ENCODE measurements at places on chromosomes 12 and 14.

DNA sequence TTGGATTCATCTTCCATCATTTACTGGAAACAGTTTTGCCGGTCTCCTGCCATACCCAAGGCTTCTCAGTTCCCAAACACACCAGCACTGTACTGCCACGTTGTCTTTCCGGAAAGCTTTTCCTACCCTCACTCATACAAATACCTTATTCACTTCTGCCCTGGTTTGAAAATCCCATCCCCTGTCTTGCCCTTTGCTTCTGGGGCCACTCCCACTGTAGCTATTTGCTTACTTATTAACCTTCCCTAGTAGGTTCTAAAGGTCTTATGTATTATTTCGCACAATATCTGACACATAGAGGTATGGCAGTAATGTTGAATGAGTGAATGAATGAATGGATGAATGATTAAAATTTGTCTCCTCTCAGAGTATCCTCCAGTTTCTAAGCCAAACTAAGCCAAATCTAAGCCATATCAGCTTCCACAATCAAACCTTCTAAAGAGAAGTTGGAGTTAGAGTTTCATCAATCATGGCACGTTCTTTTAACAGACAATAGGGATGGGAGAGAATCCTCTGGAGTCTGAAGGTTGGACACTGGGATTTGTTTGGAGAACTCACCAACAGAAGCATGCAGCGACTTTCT lies 18.6 kb downstream of the TSPAN8 start:
- DNase-seq = no peak

- no peak for DNase-seq
Observed at GRCh38 chr14:97485201-97485600, 688.0 kb downstream of the VRK1 start.

GRCh38 chr14:36863271-36863670 lies 201.6 kb downstream of the PAX9 start:
- DNase-seq = no peak

GRCh38 chr12:12661086-12661856 lies 34.7 kb downstream of the GPR19 start:
- DNase-seq = no peak

- DNase-seq = no peak
Observed at GRCh38 chr14:34593740-34594375, 36.1 kb downstream of the SNX6 start.

DNA sequence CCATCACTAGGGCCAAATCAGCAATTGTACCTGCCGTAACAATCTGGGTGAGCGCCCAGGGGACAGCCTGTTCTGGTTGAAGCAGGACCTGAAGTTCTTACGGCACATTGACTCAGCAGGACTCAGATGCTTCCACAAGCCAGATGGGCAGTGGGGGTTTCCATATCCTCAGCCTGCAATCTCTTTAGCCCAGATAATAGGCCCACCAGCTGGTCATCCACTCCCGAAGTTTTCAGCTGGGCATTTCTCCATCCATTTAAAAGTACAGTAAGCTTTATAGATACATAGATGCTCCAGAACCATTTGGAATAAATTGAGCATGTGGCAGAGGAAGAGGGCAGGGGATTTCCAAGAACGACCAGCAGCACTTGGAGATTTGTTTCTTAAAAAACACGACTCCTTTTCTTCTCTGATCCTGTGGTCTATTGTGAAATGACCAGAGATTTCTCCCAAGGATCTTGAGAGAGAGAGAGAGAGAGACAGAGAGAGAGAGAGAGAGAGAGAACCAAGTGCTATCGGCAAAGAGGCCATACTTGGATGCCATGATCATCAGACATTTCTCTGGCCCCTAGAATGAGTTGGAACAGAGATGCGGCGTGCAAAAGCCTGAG lies 74.8 kb upstream of the PLXNC1 start:
- DNase-seq = no peak

- DNase-seq = no peak
Observed at GRCh38 chr14:105855893-105856675, 329.7 kb downstream of the TMEM121 start.

- DNase-seq = peak; percentile 43
Observed at GRCh38 chr12:12717586-12718380, 615 bp downstream of the CDKN1B start.

DNA sequence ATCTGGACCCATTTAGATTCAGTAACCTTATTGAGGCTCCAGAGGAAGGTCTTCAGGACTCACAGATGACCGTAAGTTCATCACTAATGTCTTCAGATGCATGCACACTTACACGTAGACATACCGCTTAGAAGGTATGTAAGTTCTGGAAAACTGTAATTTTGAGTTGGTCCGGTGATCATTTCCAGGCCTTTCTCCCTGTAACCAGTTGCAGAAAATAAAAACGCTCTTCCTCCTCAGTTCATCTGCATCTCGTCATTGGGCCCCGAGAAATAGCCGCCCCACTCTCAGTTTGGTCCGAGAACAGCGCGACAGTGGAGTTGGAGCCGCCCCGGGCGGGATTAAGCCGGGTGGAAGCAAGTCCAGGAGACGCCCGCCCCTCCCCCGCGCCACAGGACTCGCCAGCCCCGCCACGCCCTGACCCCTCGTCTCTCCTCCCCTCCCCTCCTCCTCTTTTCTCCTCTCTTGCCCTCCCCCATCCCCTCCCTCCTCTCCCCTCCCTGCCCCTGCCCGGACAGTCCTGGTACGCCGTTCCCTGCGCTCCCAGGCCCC lies 83.7 kb downstream of the TNFAIP2 start:
- DNase-seq = no peak

DNA sequence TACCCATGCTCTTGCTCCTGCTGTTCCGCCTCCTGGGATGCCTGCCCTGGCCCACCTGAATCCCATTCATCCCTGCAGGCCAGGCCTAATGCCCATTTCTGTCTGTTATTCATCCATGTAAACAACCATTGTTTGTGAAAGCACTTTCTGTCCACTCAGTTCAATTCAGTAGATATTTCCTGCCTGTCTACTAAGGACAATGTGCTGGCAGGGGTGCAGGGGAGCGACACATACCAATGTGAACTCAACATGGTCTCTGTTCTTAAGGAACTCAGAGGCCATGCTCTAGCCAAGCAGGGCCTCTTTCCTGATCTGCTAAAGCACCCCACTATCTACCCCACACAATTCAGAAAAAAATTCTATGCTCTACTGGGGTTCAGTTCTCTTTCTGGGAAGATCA lies 88.5 kb upstream of the ZFP36L1 start:
- no peak for DNase-seq

DNA sequence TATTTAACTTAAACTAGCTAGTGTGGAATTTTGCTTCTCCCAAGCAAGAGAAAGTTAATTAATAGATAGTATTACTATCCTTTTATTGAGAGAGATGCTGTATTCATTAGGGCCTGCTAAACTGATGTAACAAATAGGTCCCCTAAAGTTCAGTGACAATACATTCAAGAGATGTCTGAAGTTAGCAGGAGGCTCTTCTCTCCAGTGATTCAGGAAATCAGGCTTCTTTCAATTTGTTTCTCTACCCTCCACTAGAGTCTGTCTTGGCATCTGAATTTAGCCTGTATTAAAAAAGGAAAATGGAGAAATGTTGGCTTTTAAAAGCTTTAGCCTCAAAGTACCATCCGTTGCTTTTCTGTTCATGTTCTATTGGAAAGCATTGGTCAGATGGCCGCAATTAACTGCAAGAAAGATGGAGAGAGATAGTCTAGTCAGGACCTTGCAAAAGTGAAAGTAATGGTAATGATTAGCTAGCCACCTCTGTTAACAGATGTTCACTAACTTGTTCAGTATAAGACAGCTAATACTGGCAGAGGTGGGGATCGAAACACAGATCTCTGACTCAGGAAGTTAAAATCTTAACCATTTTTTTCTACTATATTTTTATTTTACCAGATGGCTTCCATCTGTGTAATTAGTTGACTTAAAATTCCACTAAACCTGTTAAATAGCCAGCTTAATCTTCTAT lies 786.8 kb downstream of the TMTC2 start:
- DNase-seq = no peak

DNA sequence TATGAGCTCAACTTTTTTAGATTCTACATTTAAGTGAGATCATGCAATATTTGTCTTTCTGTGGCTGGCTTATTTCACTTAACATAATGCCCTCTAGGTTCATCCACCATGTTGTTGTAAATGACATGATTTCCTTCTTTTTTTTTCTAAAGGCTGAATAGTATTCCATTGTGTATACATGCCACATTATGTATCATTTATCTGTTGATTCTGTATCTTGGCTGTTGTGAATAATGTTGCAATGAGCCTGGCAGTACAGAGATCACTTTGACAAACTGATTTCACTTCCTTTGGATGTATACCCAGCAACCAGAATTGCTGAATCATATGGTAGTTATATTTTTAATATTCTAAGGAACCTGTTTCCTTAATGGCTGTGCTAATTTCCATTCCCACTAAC lies 19.1 kb downstream of the FBXW8 start:
- no peak for DNase-seq

DNA sequence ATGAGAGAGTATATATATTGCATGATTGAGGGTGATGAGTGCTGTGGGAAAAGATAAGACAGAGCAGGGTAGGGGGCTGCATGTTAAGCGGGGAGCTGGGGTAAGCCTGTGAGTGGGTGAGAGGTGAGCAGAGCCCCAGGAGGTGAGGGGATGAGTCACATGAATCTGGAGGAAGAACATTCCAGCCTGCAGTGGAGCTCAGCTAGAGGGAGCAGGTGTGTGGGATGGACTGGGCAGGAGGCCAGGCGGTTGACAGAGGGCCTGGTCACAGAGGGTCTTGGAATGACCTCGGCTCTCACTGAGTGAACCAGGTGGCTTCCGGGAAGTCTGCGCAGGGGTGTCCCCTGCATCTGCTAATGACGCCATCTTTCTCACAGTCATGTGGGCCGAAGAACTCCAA lies 44.4 kb downstream of the GIT2 start:
- DNase-seq = no peak

DNA sequence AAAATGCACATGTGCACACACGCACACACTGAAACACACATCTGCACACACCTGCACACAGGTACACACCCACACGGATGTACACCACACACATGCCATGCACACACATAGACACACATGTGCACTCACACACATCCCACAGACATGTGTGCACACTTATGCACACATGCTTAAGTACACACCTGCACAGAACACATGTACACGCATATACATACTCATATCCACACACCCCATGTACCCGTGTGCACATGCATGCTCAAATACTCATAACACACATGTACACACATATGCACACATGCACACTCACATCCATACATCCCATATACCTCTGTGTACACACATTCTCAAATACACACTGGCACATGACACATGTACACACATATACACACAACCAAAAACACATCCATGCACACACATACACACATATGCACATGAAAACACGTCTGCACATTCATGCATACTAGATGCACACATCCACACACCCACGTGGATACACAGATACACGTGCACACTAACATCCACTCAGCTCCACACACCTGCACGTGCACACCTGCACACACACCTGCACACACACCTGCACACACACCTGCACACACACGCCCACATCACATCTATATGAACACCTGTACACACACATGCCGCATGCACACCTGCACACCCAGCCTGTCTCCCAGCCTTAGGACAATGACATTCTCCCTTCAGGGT lies 336.7 kb downstream of the ADGRD1 start:
- DNase-seq = no peak

DNA sequence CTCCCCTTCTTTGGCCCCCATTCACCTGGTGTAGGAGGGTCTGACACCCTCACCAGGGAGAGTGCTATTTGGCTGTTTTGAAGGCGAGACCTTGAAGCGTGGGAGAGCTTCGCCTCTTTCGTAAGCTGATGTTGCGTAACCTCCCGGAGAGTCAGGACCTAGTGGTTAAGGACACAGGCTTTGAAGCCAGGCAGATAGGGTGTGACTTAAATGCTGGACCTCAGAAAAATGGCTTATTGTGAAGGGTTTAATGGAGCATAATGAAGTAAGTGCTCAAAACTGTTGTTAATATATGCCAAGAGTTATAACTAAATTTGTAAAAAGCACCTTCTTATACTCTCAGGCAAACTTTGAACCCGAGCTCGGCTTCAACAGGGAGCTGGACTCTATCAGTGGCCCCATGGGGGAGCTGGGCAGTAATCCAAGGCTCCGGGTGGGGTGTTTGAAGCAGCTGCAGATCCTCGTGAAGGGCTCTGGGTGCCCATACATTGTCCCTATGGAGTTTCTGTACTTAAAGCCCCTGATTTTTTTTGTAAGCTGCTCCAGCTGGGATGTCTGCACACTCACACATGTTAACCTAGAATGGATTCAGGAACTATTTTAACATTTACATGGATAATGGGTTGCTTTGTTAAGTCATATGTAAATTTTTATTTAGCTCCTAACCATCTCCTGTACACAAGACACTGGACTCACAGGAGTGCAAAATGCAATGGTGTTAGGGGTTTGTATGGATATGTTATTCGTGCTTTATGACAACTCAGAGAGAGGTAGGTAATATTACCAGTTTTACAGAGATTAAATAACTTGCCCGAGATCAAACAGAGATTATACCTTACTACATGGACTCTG lies 26.0 kb downstream of the PPFIBP1 start:
- DNase-seq = no peak

DNA sequence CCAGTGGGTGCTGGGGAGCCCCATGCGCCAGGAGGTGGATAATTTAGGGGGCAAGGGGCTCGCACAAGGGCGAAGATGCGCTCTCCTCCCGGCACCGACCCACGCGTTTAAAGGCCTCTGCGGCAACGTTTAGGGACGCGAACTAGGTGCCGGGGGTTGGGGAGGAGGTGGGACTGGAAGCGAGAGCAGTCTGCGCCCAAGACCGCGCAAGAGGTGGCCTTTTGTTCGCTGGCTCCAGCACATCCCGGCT lies 1.3 kb downstream of the SLC38A1 start:
- no peak for DNase-seq

DNA sequence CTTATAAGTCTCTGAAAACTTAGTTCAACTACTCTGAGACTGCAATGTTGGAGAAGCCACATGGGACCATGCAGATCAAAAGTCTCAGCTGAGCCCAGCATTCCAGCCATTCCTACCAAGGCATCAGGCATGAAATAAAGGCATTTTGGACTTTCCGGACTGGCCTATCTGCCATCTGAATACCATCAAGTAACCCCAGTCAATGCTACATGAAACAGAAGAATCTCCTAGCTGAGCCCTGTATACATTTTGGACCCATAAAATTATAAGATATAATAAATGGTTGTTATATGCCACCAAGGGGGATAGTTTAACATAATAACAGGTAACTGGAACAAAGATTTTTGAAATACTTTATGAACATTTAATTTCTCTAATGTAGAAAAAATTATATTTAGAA lies 9.3 kb upstream of the TMEM260 start:
- DNase-seq = no peak

GRCh38 chr14:93969082-93969828 lies 7.1 kb downstream of the ASB2 start:
- DNase-seq = no peak

DNA sequence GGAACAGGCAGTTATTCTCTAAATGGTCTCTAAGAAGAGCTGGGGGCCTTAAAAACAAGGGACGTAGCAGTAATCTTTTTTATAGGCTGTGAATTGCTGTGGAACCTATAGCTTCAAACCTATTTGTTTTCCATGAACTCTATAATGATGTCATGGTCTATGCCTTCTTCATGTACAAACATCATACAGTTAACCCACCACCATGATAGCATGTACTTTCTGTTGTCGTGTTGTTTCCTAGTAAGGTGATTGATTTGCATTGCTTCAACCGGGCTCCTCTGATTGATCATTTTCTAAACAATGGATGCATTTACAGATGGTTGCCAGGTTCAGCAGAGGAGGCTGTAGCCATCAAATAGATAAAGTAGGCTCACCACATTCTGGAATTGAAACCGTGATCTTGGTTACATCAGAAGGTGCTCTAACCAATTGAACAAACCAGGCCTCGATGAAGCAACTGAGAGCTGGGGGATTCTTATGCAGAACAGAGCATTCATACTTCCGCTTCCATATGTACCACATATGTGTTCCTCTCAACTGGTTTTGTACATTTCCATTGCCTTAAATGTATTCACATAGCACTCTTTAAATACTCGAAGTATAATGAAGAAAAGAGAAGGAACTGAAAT lies 25.6 kb upstream of the PCNX1 start:
- DNase-seq = no peak
